ENCODE measurements at places on chromosomes 5 and 9.

DNA sequence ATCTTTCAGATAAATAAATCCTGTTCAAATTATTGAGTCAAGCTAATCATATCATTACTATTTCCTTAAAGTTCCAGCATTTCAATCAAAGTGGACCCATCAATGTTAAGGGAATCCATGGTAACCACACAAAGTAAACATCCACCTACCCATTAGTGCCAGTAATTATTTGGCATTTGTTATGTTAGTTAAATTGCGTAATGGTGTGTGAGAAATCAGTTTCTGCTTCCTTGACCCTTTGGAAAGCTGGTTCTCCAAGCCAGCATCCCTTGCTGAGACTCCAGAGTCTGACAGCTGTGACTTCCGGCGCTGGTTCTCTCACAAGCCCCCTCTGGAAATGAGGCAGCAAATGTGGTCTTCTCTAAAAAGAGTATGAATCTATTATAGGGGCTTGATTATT is 308.6 kb upstream of the EFNA5 start:
- DNase-seq = no peak

DNA sequence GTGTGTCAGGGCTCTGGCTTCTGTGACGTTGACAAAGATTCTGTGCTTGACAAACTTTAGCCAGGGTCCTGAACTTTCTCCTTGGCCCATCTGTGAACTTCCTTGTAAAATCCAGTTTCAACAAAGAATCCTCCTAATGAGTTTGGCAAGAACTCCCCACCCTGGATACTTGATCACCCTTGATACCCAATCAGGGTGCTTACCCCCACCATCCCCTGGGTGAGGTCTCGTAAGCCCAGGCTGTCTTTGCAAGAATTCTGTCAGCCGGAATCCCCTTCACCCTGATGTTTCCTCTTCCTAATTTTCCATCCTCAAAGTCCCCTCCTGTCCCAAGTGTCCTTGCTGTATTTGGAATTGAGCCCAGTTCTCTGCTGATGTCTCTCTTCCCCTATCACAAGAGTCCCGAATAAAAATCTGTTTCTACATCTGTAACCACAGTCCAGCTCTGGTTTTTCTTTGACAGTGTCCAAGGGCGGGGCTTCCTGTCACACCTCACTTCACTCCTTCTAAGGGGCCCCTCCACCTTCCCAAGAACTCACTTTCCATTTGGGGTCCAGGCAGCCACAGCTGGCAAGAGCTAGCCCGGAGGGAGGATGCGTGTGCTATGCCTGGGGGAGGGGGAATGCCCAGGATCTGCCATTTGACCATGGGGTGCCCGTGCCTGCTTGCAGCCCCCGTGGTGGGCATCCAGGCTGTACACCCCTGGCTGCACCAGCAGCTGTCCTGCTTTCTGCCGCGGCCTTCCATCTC is 2.7 kb upstream of the CARD19 start:
- no peak for DNase-seq

GRCh38 chr9:16025627-16026026 is 472.8 kb downstream of the CCDC171 start:
- no peak for DNase-seq

DNA sequence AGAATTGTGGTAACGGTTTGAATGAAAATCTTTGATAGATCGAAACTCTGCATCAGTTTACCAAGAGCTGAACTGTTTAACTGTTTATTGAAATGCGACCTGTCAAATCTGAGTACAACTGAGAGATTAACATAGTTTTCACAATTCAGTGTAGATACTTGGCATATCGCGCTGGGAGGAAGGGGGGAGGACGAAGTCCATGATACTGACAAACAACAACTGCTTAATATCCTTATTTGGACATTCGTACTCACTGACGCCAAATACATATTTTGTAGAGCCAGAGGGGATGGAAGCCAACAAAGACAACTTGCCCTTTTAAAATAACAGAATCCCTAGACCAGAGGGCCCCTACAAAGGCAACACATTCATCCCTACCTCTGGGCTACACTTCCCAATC is 93.2 kb downstream of the GLIS3 start:
- no peak for DNase-seq

DNA sequence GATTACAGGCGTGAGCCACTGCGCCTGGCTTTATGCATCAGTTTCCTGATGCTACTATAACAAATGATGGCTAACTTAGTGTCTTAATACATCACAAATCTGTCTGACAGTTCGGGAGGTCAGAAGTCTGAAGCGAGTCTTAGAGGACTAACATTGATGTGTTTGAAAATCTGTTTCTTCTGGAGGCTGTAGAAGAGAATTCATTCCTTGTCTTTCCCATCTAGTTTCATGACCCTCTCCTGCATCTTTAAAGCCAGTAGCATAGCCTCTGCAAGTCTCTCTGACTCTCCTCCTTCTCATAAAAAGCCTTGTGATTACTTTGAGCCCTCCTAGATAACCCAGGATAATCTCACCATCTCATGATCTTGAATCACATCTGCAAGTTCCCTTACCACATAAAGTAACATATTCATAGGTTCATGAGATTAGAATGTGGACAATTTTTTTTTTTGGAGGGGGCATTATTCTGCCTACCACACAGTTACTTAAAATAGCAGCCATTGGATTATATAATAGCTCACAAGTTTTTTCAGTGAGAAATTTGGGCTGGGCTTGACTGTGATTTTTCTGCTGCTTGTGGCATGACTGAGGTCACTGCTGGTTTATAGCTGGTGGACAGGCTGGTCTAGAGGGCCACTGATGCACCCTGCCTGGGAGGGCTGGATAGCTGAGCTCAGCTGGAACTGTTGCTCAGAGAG is 134.8 kb downstream of the FBXL7 start:
- peak; percentile 30 for DNase-seq

GRCh38 chr9:13648676-13649075 is 369.2 kb upstream of the MPDZ start:
- no peak for DNase-seq

DNA sequence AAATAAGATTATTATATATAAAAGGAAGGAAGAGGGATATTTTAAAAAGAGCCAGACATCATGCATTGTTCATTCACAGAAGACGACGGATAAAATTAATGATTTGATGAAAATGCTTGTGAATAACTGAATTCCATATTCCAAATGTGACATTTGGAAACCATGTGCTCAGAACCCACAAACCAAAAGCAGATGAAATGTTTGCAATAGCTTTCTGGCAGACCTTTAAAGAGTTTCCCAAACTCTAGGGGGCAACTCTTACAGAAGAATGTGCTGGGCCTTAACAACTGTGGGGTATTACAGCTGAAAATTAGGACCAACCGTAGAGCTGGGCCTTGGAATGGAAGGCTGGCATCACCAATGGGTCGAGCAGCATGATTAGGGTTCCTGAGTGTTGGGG is 471.0 kb downstream of the EFNA5 start:
- peak; percentile 14 for DNase-seq

- DNase-seq = peak; percentile 95
Measured at GRCh38 chr9:91395553-91396471, 27.8 kb downstream of the NFIL3 start.

DNA sequence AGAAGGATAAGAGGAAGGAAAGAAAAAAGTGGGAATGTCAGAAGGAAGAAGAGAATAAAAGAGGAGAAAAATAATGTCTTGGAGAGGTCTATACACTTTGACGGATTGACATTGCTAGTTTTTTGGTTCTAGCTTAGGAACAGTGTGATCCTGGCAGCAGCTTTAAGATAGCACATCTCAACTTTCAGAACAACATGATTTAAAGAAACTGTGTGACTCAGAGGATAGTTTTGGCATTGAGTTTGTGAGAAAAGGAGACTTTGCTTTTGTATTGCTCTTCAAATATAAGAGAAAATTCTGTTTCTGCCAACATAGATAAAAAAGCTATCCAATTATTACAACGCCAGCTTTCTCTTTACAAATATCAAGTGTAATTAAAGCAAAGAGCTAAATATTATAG is 260.7 kb upstream of the ARRDC3 start:
- peak; percentile 10 for DNase-seq

GRCh38 chr9:70409800-70410199 is 4.7 kb downstream of the KLF9 start:
- DNase-seq = no peak

DNA sequence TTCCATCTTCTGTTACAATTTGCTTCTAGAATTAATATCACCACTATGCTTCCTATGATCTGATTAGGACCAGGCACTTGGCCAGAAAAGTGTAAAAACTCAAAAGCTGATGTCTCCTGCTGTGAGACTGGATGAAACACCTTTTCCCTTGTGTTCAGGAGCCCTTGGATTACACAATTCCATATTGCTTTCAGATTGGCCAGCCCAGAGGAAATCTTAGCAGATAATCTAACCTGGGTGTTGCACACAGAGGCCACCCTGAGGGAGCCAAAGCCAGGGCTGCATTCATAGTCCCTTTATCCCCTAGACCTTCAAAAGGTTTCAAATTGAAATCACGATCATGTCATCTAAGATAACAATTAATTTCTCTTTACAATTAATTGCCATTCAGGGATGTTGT is 94.1 kb upstream of the SELENOP start:
- DNase-seq = no peak

DNA sequence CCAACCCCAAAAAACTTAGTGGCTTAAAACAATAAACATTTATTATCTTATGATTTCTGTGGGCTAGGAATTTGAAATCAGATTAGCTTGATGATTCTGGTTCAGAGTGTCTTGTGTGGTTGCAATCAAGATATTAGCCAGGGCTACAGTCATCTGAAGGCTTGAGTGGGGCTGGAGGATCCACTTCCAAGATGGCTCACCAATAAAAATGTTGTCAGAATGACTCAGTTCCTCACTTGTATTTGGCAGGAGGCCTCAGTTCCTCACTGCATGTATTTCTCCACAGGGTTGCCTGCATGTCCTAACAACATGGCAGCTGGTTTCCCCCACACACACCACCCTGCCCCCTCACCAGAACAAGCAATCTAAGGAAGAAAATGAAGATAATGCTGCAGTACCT is 98.2 kb upstream of the NIPBL start:
- no peak for DNase-seq

DNA sequence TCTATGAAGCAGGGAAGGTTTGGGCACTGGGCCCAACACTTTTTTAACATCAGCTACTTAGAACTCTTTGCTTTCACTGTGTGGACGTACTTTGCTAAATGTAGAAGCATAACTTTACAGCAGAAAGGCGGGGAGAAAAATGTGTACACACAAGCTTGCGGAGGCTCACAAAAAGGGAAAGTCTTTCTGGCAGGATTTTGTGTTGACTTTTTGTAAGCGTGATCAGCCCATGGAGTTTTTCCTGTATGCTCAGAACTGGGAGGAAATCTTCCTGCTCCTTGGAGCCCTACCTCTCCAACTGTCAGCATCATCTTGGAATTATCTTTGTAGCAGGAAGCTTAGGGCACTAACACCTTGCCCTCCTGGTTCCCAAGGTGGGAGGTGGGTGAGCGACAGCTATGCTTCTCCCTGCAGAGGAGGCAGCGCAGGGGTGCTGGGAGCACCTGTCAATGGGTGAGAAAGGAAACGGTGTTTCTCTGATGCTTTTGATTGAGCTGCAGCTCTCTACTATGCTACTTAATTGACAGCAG is 321.9 kb downstream of the GADD45G start:
- no peak for DNase-seq

GRCh38 chr5:178832618-178833201 is 27.0 kb upstream of the ZNF354B start:
- DNase-seq = no peak

DNA sequence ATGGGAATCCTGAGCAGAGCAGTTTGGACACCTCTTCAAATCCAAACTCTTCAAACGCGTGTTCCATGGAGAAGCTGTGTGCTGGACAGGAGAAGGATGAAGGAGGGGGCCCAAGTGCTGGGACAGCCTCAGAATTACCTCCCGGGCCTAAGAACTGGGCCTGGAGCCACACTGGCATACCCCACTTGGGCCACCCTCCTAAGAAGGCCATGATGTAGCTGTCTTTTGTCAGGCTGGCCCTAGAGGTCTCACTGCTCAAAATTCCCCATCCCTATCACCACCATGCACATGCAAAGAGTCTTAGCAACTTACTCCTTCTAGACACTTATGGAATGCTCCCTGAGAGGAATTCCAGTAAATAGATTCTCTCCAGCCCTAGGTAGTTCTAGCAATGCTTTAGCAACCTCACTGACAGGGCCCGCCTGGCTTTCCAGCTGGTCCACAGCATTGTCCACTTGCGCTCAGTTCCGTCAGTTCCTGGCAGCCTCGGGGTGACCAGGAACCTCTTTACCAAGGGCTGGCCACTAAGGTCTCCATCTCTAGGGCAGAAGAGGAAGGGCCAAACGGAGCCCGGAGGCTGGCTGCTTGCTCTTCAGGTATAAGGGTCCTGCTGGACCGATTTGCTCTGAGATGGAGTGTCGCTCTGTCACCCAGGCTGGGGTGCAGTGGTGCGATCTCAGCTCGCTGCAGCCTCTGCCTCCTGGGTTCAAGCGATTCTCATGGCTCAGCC is 75.3 kb downstream of the RGS3 start:
- DNase-seq = no peak

DNA sequence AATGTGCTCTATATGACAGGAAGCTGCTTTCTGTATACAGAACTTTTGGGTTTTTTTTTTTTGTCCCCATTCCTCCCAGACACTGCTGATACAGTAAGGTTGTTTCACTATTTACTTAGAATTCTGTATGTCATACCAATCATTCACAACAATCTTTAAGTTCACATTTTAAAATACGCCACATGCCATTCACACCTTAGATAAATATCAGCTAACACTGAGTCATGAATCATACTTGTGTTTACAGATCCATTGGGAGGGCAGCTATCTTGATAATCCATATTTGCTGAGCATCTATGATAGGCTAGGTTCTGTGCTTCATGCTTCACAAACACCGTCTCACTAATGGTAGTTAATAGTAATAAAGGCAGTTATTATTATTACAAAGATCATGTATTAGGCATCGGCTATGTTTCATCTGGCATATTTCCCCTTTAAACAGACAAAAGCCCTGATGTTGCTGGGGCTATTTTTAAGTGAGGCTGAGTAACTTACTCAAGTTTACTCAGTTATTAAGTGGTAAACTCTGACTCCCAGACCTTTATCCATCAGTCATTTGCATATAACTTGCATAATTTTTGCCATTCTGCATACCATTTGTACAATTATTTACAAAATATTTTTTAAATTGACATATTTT is 152.2 kb upstream of the HMHB1 start:
- no peak for DNase-seq

DNA sequence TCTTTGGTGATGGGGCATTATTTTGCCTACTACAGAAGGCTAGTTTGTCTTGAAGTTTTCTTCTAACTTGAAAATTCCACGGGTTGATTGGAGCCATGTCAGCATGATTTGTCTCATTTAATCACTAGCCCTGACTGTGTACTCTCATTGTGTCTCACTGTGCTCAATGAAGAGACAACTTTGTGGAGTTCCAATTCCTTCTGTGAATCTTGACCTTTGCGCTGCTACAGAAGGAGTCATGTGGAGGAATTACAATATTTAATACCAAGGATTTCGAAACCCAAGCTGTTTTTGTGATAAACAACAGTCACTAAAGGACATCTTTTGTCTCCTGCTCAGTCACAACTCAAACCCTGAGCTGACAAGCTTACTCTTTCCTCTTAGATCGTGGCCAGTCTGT is 98.6 kb upstream of the ACTBL2 start:
- DNase-seq = no peak

DNA sequence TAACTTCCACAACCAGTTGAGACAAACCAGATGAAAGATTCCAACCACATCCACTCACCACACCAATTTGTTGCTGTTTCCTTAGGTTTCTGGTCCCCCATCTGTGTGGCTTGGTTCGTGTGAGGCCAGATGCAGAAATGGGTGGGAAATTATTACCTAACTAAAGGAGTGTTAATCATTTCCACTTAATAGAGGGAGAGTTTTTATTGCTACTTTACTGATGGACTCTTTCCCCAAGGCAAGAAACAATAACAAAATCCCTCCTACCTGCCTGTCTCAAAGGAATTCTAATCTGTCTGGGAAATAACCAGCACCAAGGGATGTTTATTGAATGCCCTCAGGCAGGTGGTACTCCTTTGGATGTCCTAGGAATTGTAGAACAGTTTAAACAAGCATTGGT is 76.3 kb downstream of the TMEM167A start:
- DNase-seq = no peak

All from fibroblast of skin of scalp (primary cell).